ENCODE measurements at places on chromosomes 13 and 19.
A peak's percentile ranks its signal among the peaks of the same experiment; 100 is the strongest.

GRCh38 chr13:20001366-20002190, 43.1 kb downstream of the ZMYM2 start:
- DNase-seq, result no peak

DNA sequence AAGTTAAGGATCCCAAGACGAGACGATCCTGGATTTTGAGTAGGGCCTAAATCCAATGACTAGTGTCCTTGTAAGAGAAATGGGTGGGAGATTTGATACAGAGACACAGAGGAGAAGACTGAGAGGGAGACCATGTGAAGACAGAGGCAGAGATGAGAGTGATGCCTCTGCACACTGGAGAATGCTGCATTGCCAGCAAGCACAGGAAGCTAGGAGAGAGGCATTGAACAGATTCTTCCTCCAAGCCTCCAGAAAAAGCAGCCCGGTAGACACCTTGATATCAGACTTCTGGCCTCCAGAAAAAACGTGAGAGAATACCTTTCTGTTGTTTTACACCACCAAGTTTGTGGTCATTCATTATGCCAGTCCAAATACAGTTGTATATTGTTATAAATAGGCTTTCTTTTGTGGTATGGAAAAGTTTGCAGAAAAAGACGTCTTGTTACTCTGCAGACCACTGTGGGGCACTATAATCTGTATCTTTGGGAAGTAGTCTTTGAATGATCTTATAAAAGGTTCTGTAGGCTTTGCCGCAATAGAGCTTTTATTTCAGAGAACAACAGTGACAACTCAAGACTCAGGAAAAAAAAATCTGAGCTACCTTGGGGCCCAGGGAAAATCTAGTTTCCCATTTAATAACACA, 17.9 kb upstream of the RFC3 start:
- no peak for DNase-seq

DNA sequence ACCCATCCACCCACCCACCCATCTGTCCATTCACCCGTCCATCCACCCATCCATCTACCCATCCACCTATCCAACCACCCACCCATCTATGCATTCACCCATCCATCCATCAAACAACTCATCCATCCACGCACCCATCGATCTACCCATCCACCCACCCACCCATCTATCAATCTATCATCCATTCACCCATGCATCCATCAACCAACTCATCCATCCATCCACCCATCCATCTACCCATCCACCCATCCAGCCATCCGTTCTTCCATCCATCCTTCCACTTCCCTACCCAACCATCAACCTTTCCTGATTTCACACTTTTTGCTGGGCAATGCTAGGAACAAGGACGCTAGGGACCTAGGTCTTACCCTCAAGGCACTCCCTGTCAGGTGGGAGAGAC, 2.1 kb downstream of the TMEM238 start:
- no peak for DNase-seq

DNA sequence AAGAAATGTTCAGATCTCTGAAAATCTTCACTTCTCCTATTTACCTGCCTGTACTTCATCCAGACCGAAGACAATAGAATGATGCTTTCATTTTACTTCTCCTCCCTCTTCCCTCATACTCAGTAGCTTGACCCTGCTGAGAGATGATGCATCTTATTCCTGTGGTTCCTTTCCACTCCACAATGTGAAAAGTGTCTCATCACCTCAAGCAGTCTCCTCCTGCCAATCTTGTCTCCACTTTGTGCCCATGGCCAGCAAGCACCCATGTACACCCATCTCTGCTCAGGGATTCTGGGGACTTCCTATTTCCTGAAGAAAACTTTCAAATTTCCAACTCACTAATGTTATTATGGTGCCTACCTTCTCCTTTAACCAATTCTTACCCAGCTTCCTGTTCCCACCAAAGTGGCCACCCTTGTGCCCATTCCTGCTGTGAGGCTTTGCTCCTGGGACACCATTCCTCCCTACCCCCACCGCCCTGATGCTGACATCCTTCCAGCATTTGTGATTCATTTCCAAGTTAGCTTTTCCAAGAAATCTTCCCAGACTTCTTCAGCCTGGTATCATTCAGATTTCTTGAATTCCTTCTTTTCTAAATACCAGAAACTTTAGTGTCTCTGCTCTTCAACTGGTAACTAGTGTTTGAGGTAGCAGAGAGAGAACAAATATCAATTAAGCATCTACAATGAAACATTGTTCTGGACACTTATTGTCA, 212.5 kb downstream of the POSTN start:
- DNase-seq, result no peak

DNA sequence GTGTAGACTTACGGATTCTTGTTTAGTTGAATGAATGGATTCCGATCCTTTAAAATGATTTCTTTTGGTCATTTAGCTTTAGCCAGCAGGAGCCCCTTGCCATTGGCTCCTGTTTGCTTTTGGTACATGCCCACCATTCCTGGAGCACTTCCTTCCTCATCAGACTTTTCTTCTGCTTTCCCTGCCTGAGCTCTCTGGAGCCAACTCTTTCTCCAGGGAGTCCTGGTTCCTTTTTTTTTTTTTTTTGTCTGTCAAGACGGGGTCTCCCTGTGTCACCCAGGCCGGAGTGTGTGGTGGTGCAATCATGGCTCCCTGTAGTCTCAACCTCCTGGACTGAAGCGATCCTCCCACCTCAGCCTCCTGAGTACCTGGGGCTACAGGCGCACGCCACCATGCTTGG, 37.8 kb downstream of the SMARCA4 start:
- no peak for DNase-seq

DNA sequence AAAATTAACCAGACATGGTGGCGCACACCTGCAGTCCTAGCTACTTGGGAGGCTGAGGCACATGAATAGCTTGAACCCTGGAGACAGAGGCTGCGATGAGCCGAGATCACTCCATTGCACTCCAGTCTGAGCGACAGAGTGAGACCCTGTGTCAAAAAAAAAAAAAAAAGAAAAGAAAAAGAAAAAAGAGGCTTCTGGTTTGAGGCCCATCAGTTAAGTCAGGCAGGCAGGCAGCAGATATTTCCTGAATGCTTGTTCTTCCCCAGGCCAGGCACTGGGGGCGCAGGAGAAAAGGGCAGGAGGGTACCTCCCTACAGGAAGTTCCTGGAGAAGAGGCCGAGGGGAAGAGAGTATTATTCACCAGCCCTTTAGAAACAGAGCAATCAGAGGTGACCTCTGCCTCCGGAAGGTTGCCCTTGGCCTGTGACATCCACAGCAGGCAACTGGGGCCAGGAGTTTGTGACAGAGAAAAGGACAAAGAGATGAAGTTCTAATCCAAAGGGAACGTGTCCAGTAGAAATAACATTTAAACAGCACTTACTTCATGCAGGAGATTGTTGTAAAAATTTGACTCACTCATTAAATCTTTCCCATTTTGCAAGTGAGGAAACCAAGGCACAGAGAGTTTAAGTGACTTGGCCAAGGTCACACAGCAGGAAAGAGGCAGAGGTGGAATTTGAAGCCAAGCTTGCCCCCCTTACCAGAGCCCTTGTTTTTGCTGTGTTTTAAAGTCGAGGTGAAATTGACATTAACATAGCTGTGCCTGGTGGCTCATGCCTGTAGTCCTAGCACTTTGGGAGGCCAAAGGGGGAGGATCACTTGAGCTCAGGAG, 4.3 kb upstream of the RLN3 start:
- DNase-seq, result no peak

DNA sequence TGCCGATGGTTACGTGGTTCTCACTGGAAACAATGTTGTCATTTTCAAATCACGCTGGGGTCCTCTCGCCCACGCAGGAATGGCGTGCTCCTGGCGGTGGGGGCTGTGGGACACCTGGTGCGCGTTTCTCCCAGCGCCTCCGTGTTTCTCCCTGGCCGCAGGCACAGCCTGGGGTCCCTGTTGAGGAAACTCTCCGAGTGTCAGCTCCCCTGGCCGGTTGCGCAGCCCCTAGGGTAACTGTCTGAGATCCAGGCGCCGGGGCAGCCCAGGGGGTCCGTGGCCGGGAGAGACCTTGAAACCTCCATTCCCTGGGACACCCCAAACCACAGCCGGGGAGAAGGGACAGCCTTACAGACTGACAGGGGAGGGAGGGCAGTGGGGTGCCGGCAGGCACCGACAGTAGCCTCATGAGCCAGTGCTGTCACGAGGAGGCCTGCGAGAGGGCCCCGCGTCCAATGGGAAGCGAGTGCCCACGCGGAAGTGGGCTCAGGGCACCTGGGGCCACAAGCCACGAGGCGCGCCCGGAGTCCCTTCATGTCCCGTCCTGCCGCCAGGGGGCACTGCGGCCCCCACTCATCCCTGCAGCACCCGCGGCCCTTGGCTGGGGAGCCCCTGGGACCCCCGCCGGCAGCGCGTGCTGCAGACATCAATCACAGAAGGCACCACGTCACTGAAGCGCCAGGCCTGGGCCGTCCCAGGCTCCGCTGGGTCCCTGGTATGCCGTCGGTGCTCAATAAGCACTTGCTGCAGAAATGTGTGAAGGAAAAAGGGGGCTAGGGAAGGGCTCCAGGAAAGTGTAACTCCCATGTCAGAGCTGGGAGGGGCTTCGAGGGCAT, 9.5 kb downstream of the ADAMTSL5 start:
- DNase-seq, result peak; percentile 48

GRCh38 chr19:57096685-57097361, 23.0 kb upstream of the USP29 start:
- DNase-seq, result no peak

DNA sequence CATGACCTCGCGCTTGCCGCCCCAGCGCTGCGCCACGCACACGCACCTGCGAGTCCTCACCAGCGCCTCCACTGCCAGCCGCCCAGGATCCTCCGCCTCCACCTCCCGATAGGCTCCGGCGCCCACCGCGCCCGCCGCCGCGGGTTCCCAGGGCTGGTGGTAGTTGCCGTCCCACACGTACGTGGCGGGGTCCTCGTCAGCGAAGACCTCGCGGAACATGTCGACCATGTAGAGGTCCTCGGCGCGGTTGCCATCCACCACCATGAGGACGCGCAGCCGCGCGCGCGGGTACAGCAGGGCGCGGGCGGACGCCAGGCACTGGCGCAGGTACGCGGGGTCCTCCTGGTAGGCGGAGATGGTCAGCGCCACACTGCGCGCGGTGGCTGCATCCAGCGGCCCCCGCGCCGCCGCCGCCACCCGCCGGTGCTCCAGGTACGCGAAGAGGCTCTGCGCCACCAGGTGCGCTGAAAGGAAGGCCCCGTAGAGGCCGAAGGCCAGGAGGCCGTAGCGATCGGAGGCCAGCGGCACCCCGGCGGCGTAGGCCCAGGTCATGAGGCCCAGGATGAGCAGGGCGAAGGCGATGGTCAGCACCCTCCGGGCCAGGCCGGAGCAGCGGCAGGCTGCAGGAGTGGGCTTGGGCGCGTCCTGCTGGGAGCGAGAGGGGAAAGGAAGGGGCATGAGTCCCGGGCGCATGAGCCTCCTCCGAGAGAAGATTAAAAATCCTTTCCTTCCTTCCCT, 4.4 kb downstream of the HAS1 start:
- no peak for DNase-seq

DNA sequence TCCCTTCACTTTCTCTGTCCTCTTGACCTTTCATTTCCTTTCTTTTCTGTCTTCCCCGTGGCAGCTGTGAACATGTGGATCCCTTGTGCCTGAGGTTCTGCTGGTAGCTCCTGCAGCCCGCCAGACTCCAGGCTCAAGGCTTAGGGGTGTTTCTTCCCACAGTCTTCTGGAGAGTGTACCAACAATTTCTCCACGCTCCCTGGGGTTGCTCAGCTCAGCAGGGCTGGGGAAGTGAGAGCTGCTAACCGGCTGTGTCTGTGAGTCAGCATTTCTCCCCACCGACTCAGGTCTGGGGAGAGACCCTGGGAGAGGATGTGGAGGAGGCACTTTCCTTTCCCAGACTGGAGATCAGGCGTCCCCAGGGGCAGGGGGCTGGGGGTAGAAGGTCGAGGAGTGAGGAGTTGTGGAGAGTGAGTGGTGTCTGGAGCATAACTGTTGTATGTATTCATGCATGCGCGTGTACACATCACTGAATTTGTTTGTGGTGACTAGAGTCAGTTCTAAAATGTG, 193.6 kb downstream of the KCNRG start:
- peak; percentile 45 for DNase-seq

DNA sequence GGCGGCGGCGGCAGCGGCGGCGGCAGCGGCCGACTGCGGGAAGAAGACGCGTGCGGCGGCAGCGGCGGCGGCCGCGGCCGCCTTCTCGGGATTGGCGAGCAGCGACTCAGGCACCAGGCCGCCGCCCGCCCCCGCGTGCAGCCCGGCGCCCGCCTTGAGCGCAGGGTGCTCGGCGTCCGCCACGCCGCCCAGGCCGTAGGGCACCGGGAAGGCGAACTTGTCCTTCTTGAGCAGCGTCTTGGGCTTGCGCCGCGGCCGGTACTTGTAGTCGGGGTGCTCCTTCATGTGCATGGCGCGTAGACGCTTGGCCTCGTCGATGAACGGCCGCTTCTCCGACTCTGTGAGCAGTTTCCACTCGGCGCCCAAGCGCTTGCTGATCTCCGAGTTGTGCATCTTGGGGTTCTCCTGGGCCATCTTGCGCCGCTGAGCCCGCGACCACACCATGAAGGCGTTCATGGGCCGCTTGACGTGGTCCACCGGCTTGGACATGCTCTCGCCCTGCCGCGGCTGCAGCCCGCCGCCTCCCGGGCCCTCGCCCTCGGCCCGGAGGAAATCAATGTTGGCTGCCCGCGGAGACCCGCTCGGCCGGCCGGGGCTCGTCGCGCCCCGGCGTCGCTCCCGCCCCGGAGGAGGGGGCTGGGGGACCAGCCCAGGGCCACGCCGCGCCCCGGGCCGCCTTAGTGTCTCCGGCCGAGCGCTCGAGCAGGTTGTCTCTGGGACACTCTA, 621 bp downstream of the SOX21 start:
- no peak for DNase-seq

DNA sequence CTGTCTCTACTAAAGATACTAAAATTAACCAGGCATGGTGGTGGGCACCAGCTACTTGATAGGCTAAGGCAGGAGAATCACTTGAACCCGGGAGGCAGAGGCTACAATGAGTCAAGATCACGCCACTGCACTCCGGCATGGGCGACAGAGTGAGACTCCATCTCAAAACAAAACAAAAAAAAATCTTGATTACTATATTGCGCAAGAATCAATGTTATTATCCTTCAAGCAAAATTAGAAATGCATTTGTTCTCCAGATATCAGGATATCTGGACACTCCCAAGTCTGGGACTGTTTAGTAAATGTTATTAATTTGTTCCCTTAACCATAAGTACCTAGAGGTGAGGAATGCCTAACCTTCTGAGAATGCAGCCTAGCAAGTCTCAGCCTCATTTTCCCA, 992.2 kb upstream of the PCDH20 start:
- no peak for DNase-seq

DNA sequence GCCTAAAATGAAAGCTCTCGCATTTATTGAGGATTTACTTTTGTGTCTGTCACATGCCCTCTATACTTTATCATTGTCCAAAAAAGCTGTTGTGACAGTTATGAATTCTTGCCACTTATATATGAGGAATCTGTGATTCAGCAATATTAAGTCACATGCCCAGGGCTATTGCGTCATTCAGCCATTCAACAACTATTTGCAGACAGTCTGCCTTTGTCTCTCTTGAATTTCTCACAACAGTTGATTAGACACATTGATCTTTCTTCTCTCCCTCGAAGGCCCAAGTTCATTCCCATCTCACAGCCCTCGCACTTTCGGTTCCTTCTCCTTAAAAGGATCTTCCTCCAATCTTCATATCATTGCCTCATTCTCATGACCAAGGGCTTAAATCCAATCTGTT, 342.6 kb downstream of the MZT1 start:
- DNase-seq, result no peak

GRCh38 chr13:82076496-82076895, 1735.6 kb upstream of the SPRY2 start:
- no peak for DNase-seq

- DNase-seq, result no peak
Observed at GRCh38 chr13:79582896-79583295, 101.9 kb downstream of the NDFIP2 start.
